ENCODE measurements at places on chromosomes 4 and X.

DNA sequence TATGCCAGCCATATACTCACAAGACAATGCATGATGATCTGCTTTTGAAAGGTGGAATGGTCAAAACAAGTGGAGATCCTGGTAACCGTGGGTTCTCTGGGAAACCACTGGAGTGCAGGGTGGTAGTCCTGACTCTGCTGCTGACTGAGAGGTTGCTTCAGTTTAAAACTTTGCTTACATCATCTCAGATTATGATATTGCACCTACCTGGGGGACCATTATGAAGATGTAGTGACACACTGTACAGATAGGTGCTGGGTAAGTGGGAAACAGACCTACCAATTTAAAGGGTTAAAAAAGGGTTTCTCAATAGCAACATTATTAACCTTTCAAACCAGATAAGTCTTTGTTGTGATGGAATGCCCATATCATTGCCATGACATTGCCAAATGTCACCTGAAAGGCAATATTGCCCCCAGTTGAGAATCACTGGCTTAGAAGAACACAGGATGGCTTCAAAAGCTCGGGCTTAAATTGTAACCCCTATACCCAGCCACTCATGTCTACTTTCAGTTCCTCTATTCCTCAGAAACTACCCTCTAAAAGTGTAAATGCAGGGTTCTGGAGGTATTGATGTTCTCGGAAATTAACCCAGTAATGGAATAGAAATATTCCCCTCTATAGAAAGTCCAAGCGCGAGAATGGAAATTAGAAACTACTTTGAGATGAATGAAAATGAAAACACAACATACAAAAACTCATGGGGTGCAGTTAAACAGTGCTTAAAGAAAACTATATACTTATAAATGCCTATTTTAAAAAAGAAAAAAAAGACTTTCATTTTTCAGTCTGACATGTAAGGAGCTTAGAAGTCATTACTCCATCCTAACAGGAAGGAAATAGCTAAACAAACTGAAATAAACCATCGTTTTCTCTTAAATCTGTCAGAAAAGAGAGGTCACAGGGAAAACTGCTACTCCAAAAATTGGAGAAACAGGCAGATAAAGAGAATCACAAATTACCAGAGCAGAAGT is 65.8 kb downstream of the ARHGEF6 start:
- no peak for DNase-seq

- DNase-seq: no peak
Observed at GRCh38 chrX:42098900-42099299, 175.5 kb upstream of the CASK start.

- no peak for DNase-seq
Observed at GRCh38 chrX:154436374-154436982, 476 bp upstream of the GDI1 start.

- no peak for DNase-seq
Observed at GRCh38 chr4:37481547-37482122, 204.5 kb downstream of the RELL1 start.

GRCh38 chr4:181748581-181748980 is 494.6 kb upstream of the TENM3 start:
- DNase-seq: no peak

DNA sequence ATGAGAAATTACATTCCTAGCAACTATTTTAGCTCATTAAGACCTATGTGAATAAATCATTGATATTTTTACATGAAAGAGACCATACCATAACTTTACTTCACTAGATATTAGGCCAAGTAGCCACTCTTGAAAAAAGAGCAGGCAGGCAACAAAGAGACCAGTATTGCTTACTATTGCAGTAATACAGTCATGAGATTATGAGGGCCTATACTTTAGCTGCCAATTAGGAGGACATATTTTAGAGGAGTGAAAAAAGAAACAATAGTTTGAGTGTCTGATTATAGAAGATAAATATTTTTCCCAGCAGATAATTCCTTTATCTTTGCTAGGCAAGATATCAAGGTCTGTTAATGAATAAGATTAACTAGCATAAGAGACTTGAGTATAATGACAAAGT is 739.0 kb downstream of the GRID2 start:
- no peak for DNase-seq

DNA sequence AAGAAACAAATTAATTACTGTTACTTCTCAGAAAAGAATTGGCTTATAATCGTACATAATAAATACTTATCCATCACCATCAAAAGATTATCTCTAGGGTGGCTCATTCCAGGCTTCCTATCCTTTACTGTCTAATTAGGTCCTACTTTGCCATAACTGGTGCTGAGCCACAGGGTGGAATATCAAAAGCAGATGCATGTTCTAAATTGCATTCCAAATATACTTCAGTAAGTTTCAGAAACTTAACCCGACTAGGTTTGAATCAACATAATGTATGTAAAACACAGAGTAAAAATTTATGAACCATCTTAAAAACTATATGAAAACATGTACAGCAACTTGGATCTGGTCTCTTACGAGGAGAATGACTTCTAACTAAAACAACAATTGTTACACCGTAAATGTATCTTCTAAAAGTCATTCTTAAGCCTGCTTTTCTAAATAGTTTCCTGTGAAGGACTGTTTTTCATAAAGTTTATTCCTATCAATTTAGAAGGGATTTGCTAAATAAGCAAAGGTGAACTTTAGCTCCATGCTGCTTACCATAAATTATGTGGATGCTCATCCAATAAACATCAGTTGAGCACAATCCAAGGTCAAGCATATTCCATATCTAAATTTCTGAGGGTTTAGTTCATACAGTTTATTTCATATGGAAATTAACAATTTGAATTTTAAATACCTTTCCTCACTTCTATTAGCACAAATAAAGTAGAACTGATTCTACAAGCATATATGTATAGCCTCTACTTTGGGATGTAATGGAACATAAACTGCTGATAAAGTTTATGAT is 13.4 kb downstream of the ZAR1 start:
- no peak for DNase-seq

GRCh38 chr4:142550965-142551364 is 295.1 kb downstream of the INPP4B start:
- DNase-seq: peak; percentile 77

- DNase-seq: no peak
Observed at GRCh38 chr4:108169664-108170063, 932 bp upstream of the LEF1 start.

DNA sequence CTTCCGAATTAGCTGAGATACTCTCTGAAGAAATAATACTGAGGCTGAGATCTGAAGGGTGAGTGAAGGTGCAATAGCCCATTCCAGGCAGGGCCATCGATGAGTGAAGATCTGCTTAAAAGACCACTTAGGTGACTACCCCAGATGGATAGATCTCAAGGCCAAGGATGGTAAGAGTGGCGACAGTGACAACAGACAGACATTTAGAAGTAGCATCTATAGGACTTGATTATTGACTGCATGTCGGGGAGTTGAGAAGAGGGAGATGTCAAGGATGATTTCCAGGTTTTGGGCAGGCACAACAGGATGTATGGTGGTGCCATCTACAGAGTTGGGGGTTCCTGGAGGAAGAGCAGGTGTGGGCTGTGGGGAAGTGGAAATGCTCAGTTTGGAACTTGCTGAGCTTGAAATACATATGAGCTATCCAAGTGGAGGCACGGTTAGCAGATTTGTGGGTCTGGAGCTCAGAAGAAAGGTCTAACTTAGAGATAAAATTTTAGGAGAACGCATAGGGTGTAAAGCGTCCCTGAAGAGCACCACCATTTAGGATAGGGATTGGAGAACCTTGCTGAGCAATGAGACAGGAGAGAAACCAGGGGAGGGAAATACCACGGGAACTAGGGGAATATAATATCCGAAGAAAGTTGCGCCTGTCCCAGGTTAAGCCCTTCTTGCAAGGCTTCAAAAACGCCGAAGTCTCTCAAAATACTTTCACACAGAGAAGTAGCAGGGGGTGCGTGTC is 688 bp downstream of the UFSP2 start:
- no peak for DNase-seq

GRCh38 chrX:70134116-70134477 is 850 bp downstream of the IGBP1 start:
- no peak for DNase-seq

GRCh38 chr4:105158837-105159236 is 12.2 kb downstream of the TET2 start:
- no peak for DNase-seq

GRCh38 chr4:18369561-18369960 is 348.0 kb upstream of the LCORL start:
- no peak for DNase-seq

DNA sequence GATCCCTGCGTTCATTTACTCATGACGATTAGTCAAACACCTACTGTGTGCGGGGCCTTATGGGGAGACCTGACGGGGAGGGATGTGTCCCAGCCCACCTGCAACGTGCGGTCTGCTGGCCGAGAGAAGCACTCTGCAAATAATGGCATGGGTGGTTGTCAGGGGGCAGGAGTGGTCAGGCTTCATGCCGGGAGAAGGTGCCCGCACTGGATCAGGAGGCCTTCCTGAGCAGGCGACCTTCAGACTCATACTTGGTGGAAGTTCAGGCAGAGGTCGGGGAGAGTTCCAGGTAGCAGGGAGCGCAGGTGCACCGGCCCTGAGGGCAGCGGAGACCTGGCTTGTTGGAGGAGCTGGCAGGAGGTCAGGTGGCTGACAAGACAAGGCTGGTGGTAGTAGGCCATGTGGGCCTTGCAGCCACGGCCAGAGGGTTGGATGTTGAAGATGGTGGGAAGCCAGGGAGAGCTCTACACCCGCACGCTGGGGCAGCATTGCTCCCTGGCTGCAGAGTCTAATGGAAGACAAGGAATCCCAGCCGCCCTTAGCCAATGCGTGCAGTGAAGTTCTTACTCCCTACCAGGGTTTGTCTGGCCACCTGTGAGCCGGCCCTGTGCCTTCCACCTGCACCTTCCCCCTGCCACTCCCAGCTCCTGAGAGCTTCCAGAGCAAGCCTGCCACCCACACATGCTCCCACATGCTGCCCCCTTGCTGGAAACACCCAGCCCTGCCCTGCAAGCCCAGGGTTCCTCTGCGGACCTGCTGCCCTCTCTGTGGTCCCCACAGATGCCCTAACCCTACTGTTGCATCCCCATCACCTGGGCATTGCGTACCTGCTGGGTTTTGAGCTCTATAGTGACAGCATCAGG is 97.3 kb downstream of the PSAPL1 start:
- no peak for DNase-seq

DNA sequence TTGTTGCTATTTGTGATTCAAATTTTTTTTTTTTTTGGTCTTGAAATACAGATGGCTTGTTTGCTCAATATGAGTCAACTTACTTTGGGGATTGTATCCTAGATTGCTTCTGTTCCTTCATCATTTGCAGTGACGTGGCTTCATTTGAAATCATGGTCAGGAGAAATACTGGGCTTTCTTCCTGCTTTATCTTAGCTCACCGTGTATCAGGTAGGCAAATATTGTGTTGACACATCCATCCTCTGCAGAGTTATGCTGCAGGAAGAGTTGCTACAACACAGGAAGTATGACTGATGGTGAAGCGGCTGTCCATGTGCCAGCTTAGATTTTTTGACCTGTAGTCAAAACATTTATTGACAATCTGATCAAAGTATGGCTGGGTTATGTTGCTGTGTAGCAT is 232.2 kb downstream of the C4orf33 start:
- no peak for DNase-seq

DNA sequence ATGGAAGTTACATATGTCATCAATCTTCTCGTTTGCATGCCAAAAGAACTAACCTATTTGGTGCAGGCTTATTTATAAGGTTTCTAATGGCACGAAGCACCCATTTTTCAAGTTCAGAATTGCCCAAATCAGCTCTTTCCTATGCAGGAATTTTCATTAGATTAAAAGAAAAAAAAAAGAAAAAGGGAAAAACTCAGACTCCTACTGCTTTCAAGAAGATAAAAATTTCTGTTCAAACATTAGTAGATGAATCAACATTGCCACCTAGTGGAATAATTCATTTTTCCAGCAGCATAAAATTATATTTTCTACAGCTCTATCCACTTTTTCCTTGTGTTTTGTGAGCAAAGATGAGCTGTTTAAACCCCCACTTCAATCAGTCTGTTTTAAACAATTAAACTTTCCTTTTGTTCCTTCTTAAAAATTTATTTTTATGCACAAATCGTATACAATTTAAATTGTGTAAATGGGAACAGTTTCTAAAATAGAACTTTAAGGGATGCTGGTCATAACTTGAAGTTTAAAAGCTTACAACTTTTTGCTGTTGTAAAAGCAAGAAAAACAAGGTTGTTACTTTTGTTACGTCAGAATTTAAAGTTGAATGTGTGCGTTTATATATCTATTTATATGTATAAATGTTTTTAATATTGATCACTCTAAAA is 309.9 kb downstream of the ARAP2 start:
- DNase-seq: peak; percentile 80

DNA sequence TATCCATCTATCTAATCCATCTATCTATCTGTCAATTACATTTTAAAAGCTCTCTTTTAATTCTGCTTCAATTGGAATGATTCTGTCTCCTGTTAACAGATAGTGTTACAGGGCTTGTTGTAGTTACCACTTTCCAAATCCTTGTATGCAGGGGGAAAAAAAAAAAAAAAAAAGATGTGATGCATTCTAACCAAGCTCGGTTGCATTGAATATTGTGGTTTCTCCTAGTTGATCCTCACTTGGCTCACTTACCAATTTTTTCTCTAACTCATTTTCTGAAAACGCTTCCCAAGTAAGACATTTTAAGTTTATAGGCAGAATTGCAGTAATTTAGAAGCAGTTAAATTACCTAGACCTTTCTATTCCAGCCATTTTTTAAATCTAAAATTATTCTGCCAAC is 327.9 kb upstream of the PITX2 start:
- DNase-seq: no peak

DNA sequence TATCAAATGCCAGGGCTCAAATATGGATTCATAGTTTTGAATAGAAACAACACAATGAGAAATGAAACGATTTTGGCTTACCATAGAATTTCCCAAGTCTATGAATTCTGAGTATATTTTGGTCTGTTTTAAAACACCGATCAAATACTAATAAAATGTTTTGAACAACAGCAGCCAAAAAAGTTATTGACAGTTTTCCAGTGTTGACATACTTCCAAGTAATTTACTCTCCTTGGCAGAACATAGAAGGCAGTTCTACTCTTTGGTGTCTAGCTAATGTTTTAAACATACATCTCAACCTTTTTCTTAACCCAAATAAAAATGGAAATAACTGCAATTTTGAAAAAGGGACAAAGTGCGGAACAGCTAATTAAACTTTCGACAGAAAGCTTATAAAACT is 1419.8 kb downstream of the ADGRL3 start:
- DNase-seq: peak; percentile 44

DNA sequence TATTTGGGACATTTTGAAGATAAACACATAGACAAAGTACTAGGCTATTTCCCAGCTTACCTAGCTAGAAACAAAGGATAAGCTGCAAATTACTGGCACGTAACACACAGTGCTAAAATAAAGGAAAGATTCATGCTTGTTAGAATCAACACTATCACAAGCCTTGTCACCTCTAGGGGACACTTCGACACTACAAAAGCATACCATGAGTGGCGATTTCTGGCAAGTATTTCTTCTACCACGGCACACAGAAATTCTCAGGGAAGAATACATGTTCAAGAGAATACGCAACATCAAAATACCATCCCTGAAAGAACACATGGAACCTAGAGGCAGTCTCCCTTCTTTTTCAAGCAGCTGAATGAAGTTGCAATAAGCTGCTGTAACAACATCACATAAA is 5.1 kb downstream of the MECP2 start:
- no peak for DNase-seq
